Hippocampal formation (tissue), 2 donors: ENCODE measurements at places on chromosomes 7 and 10.

GRCh38 chr10:73648975-73649829, 6.6 kb downstream of the SYNPO2L start:
- no peak for DNase-seq

GRCh38 chr10:25017154-25017590, 760 bp downstream of the THNSL1 start:
- no peak for DNase-seq

- DNase-seq, result no peak
Observed at GRCh38 chr10:89250865-89251408, 638 bp downstream of the LIPA start.

GRCh38 chr10:64519427-64519826, 998.2 kb downstream of the REEP3 start:
- DNase-seq, result no peak

DNA sequence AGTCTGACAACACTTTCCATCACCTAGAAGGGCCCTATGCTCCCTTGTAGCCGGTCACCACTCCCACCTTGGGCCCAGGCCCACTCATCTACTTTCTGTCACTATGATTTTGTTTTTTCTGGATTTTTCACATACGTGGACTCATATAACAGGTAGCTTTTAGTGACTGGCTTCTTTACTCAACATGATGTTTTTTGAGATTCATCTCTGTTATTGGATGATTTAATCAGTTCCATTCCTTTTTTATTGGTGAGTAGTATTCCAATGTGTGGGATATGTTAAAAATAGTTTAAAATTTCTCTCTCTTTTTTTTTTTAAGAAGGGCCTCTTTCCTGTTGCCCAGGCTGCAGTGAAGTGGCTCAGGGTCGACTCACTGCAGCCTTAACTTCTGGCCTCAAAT, 9.3 kb downstream of the PALD1 start:
- DNase-seq, result no peak

DNA sequence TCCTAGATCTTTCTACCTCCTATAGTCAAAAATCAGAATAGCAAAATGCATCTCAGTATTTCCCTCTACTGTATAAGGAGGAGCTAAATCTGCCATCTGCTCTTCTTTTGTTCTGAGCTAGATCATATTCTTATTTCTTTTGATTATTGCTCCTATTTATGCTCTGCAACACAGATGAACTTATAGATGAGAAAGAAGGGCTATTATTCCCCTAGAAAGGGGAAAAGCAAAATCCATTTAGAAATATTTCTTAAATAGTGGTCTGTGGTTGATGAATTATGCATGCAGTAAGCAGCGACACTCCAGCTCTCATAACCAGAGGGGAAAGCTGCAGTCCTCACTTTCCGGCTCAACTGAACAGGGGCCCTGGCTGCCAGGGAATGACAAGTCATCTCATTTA, 207.3 kb upstream of the SORCS1 start:
- DNase-seq, result no peak

DNA sequence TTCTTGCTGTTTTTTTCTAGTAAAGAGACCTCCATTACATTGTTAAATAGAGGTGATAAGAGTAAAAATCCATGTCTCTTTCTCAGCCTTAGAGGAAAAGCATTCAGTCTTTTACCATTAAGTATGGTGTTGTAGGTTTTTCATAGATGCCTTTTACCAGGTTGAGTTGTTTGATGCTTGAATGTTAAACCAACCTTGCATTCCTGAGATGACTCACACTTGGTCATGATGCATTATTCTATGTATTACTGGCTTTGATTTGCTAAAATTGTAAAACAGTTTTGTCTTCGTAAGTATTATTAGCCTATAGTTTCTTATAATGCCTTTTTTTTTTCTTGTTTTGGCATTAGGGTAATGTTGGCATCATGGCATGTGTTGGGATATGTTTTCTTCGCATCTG, 90.0 kb downstream of the ANKRD61 start:
- DNase-seq, result no peak

GRCh38 chr10:112990271-112990670, 40.2 kb downstream of the TCF7L2 start:
- no peak for DNase-seq

- no peak for DNase-seq
Observed at GRCh38 chr7:28311670-28312069, 100.6 kb upstream of the CREB5 start.

- DNase-seq, result no peak
Observed at GRCh38 chr10:132205650-132206376, 19.1 kb downstream of the DPYSL4 start.

GRCh38 chr7:84665339-84665738, 470.8 kb upstream of the SEMA3A start:
- no peak for DNase-seq

GRCh38 chr7:45455662-45456061, 118.5 kb upstream of the ADCY1 start:
- no peak for DNase-seq

DNA sequence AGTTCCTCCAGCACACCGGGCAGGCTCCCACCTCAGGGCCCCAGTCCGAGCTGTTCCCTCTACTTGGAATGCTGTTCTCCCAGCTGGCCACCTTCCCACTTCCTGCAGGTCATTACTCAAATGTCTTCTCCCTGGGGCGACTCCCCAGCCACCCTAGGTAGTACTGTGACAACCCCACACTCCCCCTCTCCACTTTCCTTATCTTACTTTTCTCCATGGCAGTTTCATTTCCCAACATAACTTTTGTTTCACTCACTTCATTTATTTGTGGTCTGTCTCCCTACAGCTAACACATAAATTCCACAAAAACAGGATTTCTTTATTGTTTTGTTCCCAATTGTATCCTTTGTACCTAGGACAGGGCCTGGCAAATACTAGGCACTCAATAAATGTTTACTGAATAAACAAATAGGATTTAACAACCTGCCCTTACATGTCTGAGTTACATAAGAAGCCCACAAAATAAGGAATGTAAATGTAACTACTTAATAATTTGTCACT, 76.5 kb downstream of the JAZF1 start:
- DNase-seq, result no peak

DNA sequence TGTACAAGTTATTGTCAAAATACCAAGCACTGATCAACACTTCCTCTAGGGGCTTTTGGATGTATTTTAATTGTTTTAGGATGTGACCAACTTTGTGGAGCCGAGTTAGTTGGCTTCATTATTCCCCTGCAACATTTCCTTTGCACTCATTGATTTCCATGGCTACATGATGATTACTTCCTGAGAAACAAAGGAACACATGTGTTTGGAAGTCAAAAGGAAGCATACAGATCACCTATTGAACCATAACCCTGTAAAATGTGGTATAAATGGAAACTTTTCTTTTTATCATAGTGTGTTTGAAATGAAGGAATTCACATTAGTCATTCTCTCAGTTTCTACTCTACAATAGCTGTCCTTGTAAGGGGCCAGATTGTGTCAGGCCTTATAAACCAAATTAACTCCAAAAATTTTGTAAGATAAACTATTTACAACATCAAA, 32.2 kb upstream of the EXOC6 start:
- no peak for DNase-seq

DNA sequence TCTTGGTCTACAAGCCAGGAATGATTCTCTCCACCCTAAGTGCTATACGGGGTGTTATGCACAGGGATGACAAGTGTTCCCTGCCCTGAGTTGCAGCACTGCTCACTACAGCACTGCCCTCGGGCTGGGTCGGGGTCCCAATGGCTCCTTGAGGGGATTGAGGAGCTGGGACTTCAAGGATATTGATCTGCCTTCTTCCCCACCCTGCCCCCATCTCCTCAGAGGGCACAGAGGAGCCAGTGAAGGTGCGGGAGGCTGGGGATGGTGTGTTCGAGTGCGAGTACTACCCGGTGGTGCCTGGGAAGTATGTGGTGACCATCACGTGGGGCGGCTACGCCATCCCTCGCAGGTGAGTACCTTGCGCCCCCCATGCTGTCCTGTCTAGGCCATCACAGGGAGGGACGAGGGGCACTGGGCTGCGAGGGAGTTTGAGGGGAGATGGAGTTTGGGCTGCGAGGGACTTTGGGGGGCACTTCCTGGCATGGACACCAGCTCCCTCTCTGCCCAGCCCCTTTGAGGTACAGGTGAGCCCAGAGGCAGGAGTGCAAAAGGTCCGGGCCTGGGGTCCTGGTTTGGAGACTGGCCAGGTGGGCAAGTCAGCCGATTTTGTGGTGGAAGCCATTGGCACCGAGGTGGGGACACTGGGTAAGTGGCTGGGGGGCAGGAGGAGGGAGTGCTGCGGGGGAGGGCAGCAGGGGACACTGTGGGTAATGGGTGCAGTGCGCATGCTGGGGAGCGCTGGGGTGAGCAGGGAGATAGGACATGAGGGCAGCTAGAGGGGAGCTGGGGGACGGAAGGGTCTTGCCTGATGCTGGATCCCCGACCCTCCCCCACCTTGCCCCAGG, 10.3 kb downstream of the FLNC start:
- no peak for DNase-seq

DNA sequence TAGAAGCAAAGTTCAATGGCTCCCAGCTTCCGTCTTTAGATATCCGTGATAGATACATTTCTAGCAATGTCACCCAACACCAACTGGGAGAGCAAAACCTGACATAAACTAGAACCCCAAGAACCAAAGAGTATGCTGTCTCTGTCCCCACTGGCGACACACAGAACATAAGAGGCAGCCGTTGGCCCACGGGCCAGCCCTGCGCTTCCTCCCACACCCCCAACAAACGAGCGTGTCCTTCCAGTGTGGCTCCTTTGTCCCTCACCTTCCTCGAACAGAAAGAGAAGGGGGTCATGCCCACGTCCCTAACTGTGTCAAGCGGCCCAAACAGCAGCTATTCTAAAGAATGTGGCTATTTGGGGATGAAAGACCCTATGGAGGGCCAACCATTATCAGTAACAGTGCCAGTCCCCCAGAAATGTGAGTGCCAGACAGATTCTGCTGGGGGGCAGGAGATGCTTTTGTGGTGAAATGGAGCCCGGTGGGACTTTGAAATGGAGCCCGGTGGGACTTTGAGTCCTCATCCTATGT, 171.9 kb downstream of the USP6NL start:
- DNase-seq, result no peak

- DNase-seq, result no peak
Observed at GRCh38 chr10:18224626-18225445, 84.6 kb downstream of the CACNB2 start.

DNA sequence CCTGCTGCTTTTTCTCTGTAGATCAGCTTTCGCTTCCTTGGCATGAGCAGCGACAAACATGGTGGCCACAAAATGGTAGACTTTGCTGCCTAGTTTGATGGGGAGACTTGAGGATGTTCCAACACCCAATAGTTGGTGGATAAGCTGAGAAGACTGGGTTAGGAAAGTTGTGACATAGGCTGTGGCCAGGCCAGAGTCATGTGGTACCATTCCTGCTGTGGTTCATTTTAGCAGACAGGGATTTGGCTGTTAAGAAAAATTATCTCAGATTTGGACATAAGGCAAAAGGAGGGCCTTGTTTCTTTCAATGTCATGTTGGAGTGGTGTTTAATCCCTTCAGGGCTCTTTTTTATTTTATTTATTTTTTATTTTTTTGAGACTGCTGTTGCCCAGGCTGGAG, 26.6 kb upstream of the FAM180A start:
- no peak for DNase-seq
